Suppressor macrophage treated with lipopolysaccharide for 1 hour (primary cell): ENCODE measurements at places on chromosomes 16 and 17.
A peak's percentile ranks its signal among the peaks of the same experiment; 100 is the strongest.

DNA sequence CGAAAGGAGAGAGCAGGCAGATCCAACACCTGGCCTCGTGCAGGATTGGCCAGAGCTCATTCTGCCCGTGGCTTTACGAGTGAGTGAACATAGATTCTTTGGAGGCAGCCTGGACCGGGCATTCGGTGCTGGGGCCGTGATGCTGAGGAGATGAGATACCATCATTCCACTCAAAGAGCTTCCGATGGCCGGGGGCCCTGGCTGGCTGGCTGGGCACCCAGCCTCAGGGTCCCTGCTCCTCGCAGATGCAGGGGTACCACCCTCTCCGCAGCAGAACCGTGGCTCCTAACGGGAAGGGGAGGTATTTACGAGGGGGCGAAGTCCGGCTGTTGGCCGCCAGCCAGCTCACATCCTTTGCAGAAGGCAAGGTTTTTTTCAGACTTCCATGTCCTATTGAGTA, 66.1 kb upstream of the FOXF1 start:
- no peak for DNase-seq

DNA sequence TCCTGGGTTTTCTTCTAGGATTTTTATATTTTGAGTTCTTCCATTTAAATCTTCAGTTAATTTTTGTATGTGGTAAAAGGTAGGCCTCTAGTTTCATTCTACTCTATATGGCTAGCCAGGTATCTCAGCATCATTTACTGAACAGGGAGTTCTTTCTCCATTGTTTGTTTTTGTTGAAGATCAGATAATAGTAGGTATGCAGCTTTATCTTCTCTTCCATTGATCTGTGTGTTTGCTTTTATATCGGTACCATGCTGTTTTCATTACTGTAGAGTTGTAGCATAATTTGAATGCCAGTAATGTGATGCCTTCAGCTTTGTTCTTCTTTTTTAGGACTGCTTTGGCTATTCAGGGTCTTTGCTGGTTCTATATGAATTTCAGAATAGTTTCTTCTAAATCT, 77.3 kb downstream of the USP22 start:
- DNase-seq = no peak

GRCh38 chr16:6032438-6032837, 934.8 kb upstream of the EEF2KMT start:
- DNase-seq = no peak

DNA sequence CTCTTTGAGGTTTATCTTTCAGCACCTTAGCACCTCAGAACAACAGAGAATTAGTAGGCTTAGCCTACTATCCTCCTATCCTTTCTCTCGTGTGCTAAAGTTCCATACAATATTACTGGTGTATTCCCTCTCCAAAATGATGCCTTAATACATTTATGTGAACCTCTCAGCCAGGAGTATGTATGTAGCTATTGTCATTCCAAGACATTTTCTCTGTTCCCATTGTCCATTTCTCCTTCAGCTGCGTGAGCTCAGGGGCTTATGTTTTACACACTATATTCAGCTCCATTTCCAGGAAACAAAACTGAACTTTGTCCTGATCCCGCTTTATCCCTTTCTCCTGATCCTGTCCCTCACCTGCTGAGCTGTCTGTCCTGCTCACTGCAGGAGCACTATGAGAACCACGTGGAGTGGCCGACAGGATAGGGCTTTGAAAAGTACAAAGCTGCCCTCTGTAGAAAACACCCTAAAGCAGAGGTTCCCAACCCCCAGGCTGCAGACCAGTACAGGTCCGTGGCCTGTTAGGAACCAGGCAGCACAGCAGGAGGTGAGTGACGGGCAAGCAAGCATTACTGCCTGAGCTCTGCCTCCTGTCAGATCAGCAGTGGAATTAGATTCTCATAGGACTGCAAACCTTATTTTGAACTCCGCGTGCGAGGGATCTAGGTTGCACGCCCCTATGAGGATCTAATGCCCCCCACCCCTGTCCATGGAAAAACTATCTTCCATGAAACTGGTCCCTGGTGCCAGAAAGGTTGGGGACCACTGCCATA, 55.7 kb downstream of the CENPV start:
- no peak for DNase-seq

DNA sequence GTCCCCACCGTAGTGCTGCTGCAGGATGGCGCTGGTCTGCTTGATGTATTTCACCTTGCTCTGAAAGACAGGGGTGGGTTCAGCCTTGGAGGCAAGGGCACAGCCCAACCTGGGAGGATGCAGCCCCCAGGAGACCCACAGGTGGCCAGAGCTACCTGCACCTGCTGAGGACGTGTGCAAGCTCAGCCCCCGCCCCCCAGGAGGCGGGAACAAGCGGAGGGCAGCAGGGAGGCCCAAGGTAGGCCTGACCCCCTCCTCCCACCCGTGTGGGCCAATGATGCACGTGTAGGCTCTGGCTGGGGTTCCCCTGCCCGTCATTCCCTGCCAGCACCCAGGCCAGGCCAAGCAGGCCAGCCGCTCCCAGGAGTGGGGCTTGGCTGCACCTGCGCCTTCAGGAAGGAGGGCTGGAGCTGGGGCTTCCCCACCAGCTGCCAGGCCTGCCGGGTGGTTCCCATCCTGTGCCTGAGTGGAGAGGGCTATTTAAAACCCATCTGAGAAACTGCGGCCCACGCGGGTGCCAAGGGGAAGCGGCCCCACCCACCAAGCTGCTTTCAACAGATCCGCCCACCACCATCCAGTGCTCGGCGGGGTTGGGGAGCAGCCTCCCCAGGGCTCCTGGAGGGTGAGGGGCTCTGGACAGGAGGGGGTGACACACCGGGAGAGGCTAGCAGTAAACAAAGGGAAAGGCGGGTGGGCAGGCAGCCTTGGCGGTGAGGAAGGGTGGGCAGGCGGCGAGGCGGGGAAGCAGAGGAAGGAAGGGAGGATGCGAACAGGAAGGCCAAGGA, 3.8 kb downstream of the NTHL1 start:
- DNase-seq = peak; percentile 90

GRCh38 chr16:595942-596735, 6.3 kb downstream of the RAB40C start:
- DNase-seq = peak; percentile 35

DNA sequence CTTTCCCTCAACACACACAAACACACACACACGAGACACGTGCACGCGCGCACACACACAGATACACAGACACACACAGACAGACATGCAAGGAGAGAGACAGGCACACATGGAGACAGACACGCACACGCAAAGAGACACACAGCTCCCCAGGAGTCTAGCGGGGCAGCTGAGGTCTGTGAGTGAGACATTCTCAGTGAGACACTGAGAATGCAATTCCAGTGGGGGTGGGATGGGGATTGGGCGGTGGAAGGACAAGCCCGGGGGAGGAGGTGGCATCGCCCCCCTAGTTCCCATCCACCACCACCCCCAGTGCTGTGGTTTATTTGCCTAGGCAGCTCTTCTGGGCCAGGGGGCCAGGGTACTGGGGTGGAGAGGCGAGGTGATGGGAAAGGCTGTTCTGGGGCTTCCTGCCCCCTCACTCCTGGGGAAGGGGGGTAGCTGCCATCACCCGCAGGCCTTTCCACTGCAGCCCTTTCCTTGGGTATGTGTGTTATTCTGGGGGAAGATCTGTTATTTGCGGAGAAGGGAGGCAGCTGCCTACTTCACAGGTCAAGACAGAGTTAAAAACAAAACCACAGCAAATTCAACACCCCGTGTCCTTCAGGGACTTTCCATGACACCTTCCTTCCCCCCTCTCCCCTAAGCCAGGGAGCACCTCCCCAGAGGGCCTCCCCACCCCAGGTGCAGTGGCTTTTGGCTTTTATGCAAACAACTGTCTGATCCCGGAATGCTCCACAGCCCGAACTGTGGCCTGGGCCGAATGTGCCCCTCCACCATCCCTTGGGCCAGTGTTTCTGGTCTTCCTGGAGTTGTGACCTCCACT, 18.0 kb downstream of the GRB7 start:
- DNase-seq = no peak

DNA sequence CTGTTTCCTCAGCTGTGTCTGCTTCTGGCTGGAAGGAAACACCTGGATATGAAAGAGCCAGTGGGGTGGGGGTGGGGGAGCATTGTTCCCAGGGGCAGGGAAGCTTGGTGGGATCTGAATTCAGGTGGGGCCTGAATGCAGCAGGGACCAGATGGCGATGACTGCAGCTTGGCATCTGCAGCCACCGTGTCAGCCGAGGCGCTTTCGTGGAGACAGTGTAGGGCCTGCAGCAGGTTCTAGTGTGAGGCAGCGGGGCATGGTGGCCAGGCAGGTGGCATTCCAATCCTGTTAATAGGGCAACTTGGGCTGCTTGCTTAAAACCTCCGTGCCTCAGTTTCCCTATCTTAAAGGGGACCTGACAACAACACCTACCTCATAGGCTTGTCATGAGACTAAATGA, 1.7 kb downstream of the PIK3R6 start:
- DNase-seq = no peak

GRCh38 chr17:77354420-77354669, 213.6 kb downstream of the SEC14L1 start:
- no peak for DNase-seq

- no peak for DNase-seq
These were observed 64.9 kb downstream of the MPHOSPH6 start for GRCh38 chr16:82105107-82105506.

- no peak for DNase-seq
These were observed 5.2 kb upstream of the PLLP start for GRCh38 chr16:57289391-57290257.

GRCh38 chr17:56165072-56165641, 11.9 kb downstream of the ANKFN1 start:
- no peak for DNase-seq

GRCh38 chr17:49881054-49881402, 33.2 kb upstream of the TAC4 start:
- no peak for DNase-seq

GRCh38 chr16:4987580-4988374, 29.6 kb downstream of the SEC14L5 start:
- DNase-seq = no peak

DNA sequence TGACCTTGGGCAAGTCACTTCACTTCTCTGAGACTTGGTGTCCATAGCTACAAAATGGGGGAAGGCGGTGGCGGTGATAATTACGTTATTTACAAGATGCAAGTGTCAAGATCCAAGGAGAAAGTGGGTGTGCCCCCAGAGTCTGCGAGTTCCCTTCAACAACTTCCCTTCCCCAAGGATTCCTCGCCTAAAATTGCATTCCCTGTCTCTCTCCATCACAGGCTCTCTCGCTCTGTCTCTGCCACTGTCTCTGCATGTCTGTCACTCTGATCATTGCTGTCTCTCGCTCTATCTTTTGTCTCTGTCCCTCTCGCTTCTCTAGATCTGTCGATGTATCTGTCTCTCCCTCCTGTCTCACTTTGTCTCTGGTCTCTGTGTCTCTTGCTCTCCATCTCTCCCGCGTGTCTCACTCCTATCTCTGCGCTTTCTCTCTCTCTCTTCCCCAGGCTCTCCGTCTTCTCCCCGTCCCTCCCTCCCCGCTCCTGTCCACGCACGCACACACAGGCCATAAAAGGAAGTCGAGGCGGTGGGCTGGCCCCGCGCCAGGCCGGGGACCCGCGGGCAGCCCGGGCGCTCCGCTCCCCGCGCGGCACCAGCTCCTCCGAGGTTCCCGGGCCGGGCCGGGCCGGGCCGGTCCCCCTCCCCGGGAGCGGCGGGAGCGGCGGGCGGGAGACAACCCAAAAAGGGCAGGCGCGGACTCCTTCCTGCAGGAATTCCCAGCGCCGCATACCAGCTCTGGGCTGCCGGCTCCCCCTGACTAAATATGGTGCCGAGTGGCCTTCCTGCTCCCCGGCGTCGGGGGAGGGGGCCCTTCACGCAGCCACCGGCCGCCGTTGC, 1.1 kb upstream of the MYH11 start:
- DNase-seq = peak; percentile 33

- DNase-seq = peak; percentile 92
These were observed at the start of gene METRNL for GRCh38 chr17:83079352-83079747. TSS of gene METRNL (plus strand) at chr17:83079609. CDS start at chr17:83079816, 207 bp downstream.

DNA sequence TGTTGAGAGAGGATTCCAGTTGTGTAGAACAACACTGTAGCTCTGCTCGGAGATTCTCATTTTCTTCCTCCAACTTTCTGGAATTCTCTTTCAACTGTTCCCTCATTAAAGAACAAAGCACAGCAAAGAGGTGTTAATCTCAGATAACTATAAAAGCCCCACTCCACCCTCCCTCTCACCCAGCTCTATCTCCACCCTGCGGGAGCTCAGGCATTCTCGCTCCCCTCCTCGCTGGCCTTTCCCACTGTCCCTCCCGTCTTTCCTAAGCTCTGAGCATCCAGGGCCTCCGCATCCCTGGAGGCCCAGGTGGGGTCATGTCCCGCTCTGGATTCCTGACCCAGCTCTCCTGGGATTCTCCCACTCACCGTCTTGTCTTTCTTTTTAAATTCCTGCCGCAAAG, 35.1 kb downstream of the DHX38 start:
- no peak for DNase-seq

- no peak for DNase-seq
These were observed 368.4 kb upstream of the CDH11 start for GRCh38 chr16:65490286-65490685.

DNA sequence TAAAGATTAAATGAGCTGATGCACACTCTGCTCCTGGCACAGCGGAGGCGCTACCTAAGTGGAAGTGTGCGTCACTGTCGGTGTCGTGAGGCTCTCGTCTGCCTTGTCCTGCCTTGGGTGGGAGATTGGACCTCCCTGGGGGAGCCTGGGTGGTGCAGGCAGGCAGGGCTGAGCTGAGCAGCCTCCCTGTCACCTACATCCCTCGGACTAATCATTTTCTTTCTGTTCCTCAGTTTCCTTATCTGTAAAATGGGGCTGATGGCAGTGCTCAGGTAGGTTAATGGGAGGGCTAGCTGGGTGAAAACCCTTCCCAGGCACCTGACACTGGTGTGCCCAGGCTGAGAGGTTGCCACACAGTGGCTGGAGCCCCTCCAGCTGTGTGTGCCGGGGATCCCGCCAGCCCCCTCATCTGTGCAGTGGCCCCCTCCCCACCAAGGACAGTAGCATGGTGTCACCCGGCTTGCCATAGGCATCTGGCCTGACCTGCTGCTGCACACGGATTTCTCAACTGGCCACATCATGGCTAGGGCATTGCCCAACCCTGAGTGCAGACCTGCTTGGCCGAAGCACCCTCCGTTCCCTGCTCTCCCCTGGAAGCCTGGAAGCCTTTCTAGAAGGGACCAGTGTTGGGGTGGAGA, 4.3 kb downstream of the ADCY7 start:
- peak; percentile 27 for DNase-seq

DNA sequence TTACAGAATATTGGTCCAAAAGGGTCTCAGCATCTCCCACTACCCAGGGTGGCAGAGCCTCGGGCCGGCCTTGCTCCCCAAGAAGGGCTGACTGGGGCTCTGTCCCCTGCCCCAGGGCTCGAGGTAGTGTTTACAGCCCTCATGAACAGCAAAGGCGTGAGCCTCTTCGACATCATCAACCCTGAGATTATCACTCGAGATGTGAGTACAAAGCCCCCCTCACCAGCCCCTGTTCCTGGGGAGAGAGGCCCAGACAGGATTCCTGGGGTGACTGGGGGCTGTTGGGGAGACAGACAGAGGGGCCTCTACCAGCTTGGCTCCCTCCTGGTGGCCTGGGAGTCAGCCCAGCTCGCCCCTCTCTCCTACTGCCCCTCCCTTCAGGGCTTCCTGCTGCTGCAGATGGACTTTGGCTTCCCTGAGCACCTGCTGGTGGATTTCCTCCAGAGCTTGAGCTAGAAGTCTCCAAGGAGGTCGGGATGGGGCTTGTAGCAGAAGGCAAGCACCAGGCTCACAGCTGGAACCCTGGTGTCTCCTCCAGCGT, 6.1 kb upstream of the NLRC5 start:
- no peak for DNase-seq

- DNase-seq = no peak
These were observed 28.4 kb downstream of the CDH13 start for GRCh38 chr16:82655072-82655714.
